ENCODE measurements at places on chromosomes 2 and 18. TPM values are rescaled to one million over a fixed set of nuclear protein-coding genes. Genes with fewer than 3 reads are reported as not detected.

ST8SIA3 gene
- polyA plus RNA-seq: not detected

ME2 gene
- 36.5 TPM for polyA plus RNA-seq

ZDBF2 gene
- polyA plus RNA-seq: 12.3 TPM

EGR4 gene
- not detected for polyA plus RNA-seq

SLC9A4 gene
- 8.1 TPM for polyA plus RNA-seq

FAHD2B gene
- 21.5 TPM for polyA plus RNA-seq

TMEM200C gene
- polyA plus RNA-seq: 0.98 TPM

UPP2 gene
- 12.3 TPM for polyA plus RNA-seq

PLCD4 gene
- 10.0 TPM for polyA plus RNA-seq

PCARE gene
- 0.43 TPM for polyA plus RNA-seq

FAM98A gene
- polyA plus RNA-seq: 50.3 TPM

SLC5A7 gene
- 0.76 TPM for polyA plus RNA-seq

RASGRP3 gene
- 19.5 TPM for polyA plus RNA-seq

TTC21B gene
- 27.5 TPM for polyA plus RNA-seq

IL1RL1 gene
- polyA plus RNA-seq: 1.8 TPM

SCN9A gene
- polyA plus RNA-seq: 1.7 TPM

PKDCC gene
- 323 TPM for polyA plus RNA-seq

STAT4 gene
- polyA plus RNA-seq: 11.7 TPM

NMUR1 gene
- 0.50 TPM for polyA plus RNA-seq

OTOS gene
- 0.33 TPM for polyA plus RNA-seq

PTPRN gene
- not detected for polyA plus RNA-seq
